ENCODE measurements at places on chromosomes 13 and 19. TPM values are rescaled to one million over a fixed set of nuclear protein-coding genes. Genes with fewer than 3 reads are reported as not detected.
A peak's percentile ranks its signal among the peaks of the same experiment; 100 is the strongest.

DNA sequence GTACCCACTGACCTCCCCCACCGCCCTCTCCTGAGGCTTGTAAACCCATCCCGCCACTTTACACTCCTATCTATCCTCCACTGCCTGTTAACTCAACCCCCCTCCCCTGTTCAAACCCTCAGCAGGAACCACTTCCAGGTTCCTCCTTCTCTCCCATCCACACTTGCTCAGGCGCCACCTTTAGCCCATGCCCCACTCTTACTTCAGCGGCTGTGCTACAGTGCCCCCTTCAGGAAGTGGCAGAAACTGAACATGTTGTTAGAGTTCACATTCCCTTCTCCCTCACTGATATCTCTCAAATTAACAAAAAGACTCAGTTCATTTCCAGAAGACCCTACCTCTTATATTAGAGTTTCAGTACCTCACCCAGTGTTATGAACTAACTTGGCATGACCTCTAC is 49.4 kb downstream of the ZNF91 start:
- no peak overlapping the region for H3K4me3 ChIP-seq
- no peaks in the 10 kb centered on the region for H3K27me3 ChIP-seq
- no peaks in the 10 kb centered on the region for H3K36me3 ChIP-seq
- no peak for DNase-seq

Gene TJP3
- not detected for total RNA-seq

Gene ZNF780A
- total RNA-seq = 11.8 TPM

Gene TMEM145
- not detected for total RNA-seq

GRCh38 chr19:44614313-44614712 is 950 bp downstream of the IGSF23 start:
- no peaks in the 10 kb centered on the region for H3K27me3 ChIP-seq
- no peaks in the 10 kb centered on the region for H3K4me1 ChIP-seq
- H3K4me3 ChIP-seq = no peak overlapping the region
- no peak for DNase-seq
- no peak overlapping the region for H3K27ac ChIP-seq

Gene N4BP2L2
- total RNA-seq = 156 TPM

GRCh38 chr13:76516586-76516985 is 369.6 kb downstream of the KCTD12 start:
- no peak overlapping the region for H3K27ac ChIP-seq
- no peaks in the 10 kb centered on the region for H3K27me3 ChIP-seq
- H3K36me3 ChIP-seq = no peaks in the 10 kb centered on the region
- H3K4me1 ChIP-seq = peaks cover 17% of the 10 kb centered on the region
- no peak overlapping the region for H3K4me3 ChIP-seq

GRCh38 chr13:107742544-107742943 is 472.8 kb downstream of the LIG4 start:
- H3K27ac ChIP-seq = no peak overlapping the region
- H3K27me3 ChIP-seq = no peaks in the 10 kb centered on the region
- H3K4me1 ChIP-seq = no peaks in the 10 kb centered on the region
- no peak for DNase-seq

Gene GPR183
- total RNA-seq = 0.68 TPM

GRCh38 chr13:43260999-43261398 is 237.6 kb downstream of the DNAJC15 start:
- no peaks in the 10 kb centered on the region for H3K27me3 ChIP-seq
- H3K27ac ChIP-seq = no peak overlapping the region
- no peak for DNase-seq
- no peaks in the 10 kb centered on the region for H3K36me3 ChIP-seq
- H3K4me1 ChIP-seq = no peaks in the 10 kb centered on the region

DNA sequence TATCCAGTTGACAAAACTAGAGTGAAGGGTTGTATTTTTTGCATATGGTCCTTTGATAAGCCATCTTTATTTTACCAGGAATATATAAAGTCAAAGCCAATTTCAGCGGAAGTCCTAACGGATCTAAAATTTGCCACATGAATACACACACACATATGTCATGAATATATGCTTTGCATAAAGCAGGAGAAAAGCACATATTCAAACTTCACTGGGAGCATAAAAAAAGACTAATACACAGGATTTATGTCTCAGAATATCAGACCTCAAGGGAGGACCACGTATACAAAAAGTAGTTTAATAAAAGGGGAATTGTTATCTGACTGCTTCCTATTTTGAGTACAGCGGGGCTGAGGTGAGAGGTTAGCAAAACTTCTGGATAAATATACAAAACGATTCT is 308.7 kb downstream of the PCDH9 start:
- H3K27me3 ChIP-seq = no peaks in the 10 kb centered on the region
- H3K27ac ChIP-seq = no peak overlapping the region
- no peaks in the 10 kb centered on the region for H3K36me3 ChIP-seq
- no peak overlapping the region for H3K4me3 ChIP-seq

GRCh38 chr19:8335343-8336071 is 7.6 kb downstream of the KANK3 start:
- peaks cover 27% of the 10 kb centered on the region for H3K36me3 ChIP-seq
- peaks cover 57% of the 10 kb centered on the region for H3K27me3 ChIP-seq

- no peak overlapping the region for H3K27ac ChIP-seq
- peaks cover 11% of the 10 kb centered on the region for H3K4me1 ChIP-seq
- H3K4me3 ChIP-seq = no peak overlapping the region
- no peaks in the 10 kb centered on the region for H3K27me3 ChIP-seq
- no peak for DNase-seq
Observed at GRCh38 chr13:29587645-29588044, 7.8 kb downstream of the SLC7A1 start.

- no peaks in the 10 kb centered on the region for H3K27me3 ChIP-seq
- no peak overlapping the region for H3K4me3 ChIP-seq
- H3K4me1 ChIP-seq = no peaks in the 10 kb centered on the region
- no peak overlapping the region for H3K27ac ChIP-seq
- no peak for DNase-seq
- H3K36me3 ChIP-seq = no peaks in the 10 kb centered on the region
Observed at GRCh38 chr13:22064854-22065620, 394.2 kb downstream of the FGF9 start.

DNA sequence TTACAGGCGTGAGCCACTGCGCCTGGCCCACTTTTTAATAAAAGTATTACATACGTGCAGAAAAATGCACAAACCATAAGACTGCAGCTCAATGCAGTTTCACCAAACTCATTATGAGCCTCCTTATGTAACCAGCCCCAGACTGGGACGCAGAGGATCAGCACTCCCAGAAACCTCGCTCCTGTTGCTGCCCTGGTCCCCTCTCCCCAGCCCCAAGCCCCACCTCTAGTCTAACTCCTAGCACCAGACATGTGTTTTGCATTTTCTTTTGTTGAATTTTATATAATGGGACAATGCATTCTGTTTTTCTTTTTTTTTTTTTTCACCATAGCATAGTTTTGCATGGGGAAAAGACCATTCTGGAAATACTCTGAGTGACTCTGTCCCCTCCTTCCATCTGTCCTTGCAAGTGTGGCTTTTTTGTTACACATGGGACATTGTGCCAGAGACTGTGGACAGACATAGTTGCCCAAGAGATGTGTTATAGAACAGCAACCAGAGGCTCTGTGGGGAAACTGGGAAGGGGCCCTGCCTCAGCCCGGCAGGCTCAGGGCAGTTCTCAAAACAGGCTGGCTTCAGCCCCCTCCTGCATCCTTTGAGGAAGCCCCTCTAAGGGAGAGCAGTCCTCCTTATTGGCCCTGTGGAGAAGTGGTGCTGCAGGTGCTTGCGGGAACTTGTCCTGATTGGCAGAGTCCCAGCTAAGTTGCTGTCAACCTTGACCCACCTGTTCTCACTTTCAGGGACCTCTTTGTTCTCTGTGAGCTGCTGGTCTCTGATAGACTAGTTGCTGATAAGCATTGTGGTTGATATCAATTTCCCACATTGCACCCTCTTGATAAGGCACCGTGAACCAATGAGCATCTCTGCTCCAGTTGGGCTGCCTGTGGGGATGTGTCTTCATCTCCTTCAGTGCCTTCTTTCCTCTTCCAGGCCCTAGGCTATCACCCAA is 13.8 kb upstream of the OLFM4 start:
- no peak overlapping the region for H3K4me3 ChIP-seq
- no peaks in the 10 kb centered on the region for H3K27me3 ChIP-seq
- H3K4me1 ChIP-seq = no peaks in the 10 kb centered on the region

Gene PRTN3
- not detected for total RNA-seq

Gene ZNF749
- total RNA-seq = 6.9 TPM

GRCh38 chr19:46925548-46925950 is 64.8 kb downstream of the ARHGAP35 start:
- no peak overlapping the region for H3K4me3 ChIP-seq
- peaks cover 68% of the 10 kb centered on the region for H3K4me1 ChIP-seq
- H3K27me3 ChIP-seq = no peaks in the 10 kb centered on the region
- no peak for DNase-seq
- H3K27ac ChIP-seq = peak overlapping the region; percentile 56
- no peaks in the 10 kb centered on the region for H3K36me3 ChIP-seq

DNA sequence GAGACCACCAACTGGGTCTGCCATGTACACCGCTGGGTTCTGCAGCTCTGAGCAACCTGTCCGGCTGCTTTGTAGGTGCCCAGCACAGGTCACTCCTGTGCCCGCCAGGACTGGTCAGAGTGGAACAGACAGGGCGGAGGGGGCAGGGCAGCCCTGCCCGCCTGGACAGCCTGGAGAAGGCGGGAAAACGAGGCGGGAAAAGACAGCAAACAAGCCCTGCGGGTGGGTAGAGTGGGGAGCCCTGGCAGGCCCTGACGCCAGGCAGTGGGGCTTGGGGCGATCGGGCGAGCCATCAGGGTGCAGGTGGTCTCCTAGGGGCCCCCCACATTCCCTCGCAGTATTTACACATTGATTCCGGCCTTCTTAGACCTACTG is 533 bp upstream of the UHRF1 start:
- peaks cover 27% of the 10 kb centered on the region for H3K4me1 ChIP-seq
- H3K4me3 ChIP-seq = no peak overlapping the region
- H3K27ac ChIP-seq = no peak overlapping the region
- no peaks in the 10 kb centered on the region for H3K27me3 ChIP-seq
- no peak for DNase-seq

DNA sequence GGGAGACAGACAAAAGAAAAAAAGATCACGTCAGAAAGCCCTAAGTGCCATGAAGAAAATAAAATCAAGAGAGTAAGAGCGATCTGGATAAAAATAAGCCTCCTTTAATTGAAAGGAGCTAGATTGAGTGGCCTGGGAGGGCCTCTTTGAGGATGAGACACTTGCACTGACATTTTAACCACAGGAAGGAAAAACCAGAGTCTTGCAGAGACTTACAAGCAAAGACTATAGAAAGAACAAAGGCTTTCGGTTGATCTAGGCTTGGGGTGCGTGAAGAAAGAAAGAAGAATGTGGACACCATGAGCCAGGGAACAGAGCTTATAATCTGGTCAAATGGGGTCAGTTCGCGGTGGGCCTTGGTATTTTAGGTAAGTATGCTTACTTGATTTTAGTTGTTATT is 342.7 kb downstream of the COG6 start:
- no peaks in the 10 kb centered on the region for H3K4me1 ChIP-seq
- no peak overlapping the region for H3K27ac ChIP-seq
- H3K27me3 ChIP-seq = no peaks in the 10 kb centered on the region

GRCh38 chr13:101258071-101258470 is 158.2 kb downstream of the NALCN start:
- H3K27ac ChIP-seq = no peak overlapping the region
- DNase-seq = no peak
- no peaks in the 10 kb centered on the region for H3K27me3 ChIP-seq
- no peak overlapping the region for H3K4me3 ChIP-seq
- H3K36me3 ChIP-seq = no peaks in the 10 kb centered on the region

Gene IGSF23
- total RNA-seq = not detected

DNA sequence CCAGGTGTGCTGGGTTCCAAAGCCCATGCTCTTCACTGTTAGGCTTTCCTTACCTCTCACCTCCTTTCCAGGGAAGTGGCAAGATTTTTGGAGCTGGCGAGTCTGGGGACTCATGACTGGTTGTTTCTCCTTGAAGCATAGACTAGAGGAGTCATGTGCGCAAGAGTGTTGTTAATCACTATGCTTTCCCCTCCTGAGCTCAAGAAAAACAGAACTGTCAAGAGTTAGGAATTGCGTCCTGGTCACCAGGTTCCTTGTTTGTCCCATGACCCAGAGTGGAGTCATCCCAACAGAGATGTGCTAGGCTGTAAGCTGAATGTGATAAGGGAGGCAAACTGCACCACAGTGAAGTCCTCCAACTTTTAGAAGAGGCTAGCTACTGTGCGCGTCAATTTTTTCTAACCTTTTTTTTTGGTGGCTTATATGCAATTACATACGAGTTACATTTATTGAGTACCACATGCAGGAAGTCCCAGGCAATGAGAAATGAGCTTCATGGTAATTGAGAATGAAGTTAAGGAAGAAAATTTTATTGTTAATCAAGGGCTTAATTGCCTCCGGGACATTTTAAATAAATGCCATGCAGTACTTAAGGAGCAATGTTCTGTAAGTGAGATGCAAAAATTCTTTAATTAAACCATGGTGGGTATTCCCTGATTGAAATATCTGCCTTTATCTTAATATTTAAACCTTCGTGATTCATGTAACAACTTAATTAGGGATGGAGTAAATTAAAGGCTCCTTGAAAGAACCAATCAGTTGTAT is 233.9 kb downstream of the ZIC5 start:
- H3K27ac ChIP-seq = no peak overlapping the region
- no peaks in the 10 kb centered on the region for H3K36me3 ChIP-seq
- no peaks in the 10 kb centered on the region for H3K27me3 ChIP-seq
- H3K4me1 ChIP-seq = no peaks in the 10 kb centered on the region
- no peak for DNase-seq

DNA sequence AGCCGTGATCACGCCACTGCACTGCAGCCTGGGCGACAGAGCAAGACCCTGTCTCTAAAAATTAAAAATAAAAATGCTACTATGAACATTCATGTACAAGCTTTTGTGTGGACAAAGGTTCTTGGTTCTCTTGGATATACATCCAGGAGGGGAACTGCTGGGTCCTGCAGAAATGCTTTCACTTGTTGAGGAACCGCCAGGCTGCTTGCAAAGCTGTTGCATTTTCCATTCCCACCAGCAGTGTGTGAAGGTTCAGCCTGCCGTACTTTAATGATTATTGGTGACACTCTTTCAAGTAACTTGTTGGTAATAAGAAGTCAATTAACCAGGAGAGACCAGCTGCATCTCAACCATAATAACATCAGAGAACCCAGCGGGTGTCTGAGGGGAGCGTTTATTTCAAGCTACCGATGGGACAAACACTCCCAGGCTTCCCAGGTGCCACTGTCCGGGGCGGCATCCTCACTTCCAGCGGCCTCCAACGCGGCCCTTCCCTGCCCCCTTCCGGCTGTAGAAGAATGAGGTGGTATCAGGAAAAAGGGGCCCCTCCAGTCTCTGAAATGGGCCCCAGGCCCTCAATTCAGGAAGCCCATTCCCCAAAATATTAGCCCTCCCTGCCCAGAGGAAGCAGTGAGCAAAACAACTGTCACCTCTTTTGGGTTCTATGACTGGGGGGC is 15.2 kb upstream of the PPP1R12C start:
- H3K27ac ChIP-seq = no peak overlapping the region
- no peaks in the 10 kb centered on the region for H3K36me3 ChIP-seq
- H3K27me3 ChIP-seq = peaks cover 18% of the 10 kb centered on the region
- H3K4me1 ChIP-seq = no peaks in the 10 kb centered on the region
- DNase-seq = no peak

Gene CYP4F2
- not detected for total RNA-seq
